SHP77 treated with DMSO at 0.1 percent for 48 hours (cell line): ENCODE measurements at places on chromosomes 13 and 19.

DNA sequence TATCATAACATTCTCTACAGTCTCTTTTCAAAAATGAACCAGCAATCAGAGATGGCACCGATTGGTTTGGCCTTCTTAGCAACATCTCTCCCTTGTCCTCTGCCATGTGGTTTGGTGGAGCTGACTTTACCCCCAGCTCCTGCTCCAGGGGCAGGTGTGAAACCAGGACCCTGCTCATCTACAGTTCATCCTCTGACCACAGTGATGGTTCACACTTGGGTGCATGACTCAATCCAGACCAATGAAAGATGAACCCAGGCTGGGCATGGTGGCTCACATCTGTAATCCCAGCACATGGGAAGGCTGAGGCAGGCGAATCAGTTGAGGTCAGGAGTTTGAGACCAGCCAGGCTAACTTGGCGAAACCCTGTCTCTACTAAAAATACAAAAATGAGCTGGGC lies 33.6 kb upstream of the FFAR2 start:
- no peak for DNase-seq

GRCh38 chr13:49731766-49732165 lies 40.5 kb upstream of the EBPL start:
- no peak for DNase-seq

DNA sequence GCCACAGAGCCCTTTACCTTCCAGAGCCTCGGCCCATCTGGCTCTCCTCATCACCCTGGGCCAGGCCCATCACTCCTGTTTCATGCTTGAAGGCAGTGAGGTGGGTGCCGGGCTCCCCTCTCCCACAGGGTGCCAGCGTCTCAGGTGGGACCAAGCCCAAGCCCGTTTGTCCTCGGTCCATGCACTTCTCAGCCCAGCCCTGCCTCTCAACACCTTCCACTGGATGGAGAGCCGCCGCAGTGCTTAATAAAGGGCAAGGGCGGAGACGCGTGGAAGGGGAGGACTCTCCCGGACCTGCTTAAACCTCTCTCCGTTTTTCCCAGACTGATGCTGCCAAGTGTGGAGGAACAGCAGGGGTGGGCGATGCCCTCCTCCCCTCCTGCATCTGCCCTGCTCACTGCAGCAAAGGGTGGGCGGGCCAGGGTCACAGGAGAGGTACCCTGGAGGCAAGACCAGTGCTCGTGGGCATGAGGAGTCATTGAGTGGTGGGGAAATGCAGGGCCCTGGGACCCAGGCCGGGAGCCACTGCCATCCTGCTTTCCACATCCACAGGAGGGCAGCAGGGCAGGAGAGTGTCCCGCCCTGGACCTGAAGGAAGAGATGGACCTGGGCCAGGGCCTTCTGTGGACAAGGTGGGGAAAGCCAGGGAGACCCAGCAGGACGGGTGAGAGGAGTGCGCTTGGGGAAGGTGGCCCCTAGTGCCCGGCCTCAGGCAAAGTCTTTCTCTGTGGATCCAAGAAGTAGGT lies 9.7 kb upstream of the ATP11A start:
- no peak for DNase-seq

DNA sequence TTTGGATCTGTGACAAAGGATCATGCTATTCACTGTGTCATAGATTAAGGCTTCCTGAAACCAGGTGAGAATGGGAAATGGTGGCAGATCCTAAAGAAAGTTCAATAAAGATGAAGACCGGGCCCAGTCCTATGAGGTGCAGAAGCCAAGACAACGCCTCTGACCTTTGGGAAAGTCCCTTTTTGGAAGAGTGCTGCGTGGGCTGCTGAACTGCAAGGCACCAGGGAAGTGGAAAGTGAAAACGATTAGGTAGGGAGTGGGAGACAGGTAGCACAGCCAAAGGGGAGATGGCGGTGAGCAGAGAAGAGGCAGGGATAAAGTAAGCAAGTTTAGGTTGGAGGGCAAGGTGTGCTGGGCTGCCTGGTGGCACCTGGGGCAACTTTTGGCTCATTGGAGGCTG lies 16.3 kb downstream of the MBNL2 start:
- no peak for DNase-seq

DNA sequence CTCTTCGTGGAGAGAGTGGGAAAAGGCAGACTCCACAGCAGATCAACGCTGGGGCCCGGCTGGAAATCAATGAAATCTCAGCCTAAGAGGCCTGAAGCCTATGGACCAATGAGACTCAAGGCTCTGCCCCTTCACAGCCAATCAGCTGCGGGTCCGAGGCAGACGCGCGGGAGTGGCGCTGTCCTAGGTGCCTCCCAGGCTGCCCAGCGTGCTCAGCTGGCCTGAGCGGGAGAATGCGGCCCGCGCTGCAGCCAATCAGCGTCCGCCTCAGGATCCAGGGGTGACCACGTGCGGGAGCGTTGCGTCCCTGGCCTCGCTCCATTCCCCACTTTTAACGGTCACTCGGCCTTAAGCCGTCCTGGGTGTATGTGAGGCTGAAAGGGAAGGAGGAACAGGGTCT lies at the start of gene ZBTB32:
ZBTB32 (plus strand) TSS at position 341 of the 400 bp plus-strand sequence. CDS start 10,069 bp downstream, outside the sequence.
- no peak for DNase-seq

DNA sequence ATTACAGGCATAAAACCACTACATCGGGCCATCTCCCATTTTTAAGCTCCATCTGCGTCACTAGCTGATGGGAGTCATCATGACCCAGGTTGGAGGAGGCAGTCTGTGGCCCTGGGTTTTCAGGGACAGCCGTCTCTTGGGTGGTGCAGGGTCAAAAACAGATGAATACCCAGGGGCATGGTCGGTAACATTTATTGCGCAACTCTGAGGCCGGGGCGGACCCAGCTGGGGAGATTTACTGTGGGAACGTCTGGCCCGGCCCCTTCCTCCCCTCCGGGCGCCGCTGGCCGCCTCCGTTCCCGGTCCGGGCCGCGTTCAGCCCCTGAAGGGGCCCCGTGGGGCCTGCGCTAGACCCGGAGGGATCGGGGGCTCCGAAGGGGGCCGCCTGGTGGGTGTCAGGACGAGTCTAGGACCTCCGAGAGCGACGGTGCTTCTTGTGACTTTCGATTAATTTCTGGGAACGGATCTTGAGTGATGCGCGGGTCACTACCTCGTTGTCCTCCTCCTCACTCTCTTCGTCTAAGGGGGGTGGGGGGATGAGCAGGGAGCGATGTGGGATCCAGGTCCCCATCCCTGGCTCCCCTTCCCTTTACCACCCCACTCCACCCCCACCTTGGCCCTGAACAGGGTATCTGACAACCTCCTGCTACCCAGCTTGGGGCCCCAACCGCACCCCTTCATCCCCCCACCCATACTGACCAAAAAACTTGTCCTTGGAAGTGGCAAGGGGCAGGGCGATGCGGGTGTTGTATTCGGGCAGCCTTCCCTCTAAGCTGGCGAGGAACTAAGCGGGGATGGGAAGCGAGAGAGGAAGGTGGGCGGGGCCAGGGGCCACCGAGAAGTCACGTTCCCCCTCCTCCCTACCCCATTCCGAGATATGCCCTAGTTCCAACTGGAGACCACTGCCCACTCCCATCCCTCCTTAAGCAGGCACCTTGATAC lies 1.6 kb upstream of the RGL3 start:
- no peak for DNase-seq

GRCh38 chr13:113621046-113621445 lies 36.5 kb downstream of the TFDP1 start:
- DNase-seq = no peak

GRCh38 chr19:16861011-16861410 lies 27.8 kb upstream of the F2RL3 start:
- DNase-seq = no peak

GRCh38 chr19:23774524-23774971 lies 15.9 kb upstream of the ZNF681 start:
- no peak for DNase-seq

DNA sequence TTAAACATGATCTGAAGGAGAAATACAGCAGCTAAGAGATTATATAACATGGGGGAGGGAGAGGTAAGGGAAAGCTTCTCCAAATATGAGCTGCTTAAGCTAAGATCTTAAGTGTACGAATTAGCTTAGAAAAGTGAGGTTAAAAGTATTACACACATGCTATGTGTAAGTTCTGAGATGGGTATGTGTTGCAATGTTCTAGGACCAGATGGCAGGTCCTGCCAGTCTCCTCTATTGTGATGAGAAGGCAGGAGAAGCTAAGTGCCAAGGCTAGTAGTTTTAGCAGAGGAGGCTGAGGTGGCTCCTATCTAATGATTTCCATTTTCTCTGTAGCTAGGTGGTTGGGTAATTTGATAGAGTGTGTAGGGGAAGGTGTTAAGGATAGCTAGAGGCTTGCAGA lies 57.6 kb downstream of the MICU2 start:
- no peak for DNase-seq

DNA sequence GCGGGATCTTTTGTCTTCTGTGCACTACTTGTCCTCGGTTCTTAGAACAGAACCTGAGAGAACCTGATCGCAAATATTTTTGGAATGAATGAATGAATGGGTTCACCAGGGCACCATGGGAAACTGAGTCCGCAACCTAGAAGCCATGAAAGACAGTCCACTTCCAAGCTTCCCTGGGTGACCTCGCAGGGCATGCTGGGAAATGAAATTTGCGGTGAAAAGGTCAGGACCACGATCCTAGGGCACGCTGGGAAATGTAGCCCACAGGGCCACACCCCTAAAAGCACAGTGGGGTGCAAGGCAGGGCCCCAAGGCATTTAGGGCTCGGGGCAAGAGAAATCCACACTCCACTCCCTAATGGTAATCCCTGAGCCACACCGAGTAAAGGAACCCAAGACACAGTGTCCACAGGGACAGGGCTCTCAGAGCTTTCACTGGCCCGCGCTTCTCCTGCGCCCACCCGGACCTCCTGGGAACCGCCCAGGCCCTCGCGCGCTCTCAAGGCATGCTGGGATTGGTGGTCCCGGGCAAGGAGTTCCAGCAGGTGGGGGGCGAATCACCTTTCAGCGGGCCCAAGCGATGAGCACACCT lies 1.1 kb upstream of the PPP1R12C start:
- DNase-seq = peak; percentile 18

DNA sequence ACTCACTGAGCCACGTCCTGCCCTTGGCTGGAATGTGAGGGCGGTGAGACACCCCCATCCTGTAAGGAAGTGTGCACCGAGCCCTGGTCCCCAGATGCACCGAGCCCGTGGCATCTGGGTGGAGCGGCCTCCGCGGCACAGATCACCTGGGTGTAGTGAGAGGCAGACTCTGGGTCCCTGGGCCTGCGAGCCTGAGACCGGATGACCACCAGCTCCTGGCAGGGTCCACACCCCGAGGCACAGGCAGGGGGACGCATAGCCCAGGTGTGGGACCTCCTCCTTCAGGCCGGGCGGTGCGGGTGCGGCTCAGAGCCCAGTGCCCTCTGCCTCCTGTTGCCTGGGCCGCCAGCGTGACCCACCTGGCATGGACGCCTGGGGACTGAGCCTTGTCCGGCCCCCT lies 12.4 kb downstream of the MCF2L start:
- no peak for DNase-seq

- DNase-seq = no peak
These were observed 5.6 kb downstream of the MAN2B1 start for GRCh38 chr19:12660980-12661379.

GRCh38 chr13:90526711-90527110 lies 820.8 kb upstream of the MIR17HG start:
- DNase-seq = no peak
